ENCODE measurements at places on chromosomes 7 and 10.

- DNase-seq: no peak
Observed at GRCh38 chr7:80726666-80727065, 88.2 kb downstream of the CD36 start.

GRCh38 chr10:86522510-86522855 lies 891 bp upstream of the WAPL start:
- no peak for DNase-seq

DNA sequence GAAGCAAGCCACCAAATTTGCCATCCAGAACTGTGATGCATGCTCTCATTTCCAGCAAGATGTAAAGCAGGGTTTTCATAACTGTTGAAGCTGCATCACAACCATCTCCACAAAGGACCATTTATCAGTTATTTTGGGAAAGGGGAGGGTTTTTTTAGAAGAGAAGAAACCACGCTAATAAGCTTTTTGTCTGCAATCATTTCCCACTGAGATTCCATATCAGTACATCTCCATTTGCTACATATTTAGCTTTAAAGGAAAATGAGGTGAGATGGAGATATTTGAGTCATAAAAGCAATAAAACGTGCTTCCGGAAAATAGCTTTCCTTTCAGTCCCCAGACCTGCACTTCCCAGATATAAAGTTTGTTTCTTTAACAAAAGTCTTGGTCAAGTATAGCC lies 258.2 kb downstream of the FRMD4A start:
- DNase-seq: no peak

GRCh38 chr7:31171216-31171785 lies 119.2 kb downstream of the ADCYAP1R1 start:
- no peak for DNase-seq

DNA sequence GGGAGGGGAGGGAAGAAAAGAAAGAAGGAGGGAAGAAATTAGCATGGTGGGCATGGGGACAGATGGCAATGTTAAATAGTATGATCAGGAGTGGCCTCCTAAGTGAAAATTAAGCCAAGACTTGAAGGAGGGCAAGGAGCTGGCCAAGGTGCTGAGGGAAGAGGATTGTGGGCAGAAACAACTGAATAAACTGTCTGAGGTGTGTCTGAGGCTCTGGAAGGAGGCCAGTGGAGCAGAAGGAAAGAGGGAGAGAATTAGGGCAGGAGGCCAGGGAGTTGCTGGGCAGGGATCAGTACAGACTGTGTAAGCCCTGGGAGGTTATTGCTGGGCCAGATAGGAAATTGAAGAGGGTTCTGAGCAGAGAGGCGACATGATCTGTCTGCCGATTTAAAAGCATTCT lies 40.6 kb upstream of the VKORC1L1 start:
- DNase-seq: no peak

DNA sequence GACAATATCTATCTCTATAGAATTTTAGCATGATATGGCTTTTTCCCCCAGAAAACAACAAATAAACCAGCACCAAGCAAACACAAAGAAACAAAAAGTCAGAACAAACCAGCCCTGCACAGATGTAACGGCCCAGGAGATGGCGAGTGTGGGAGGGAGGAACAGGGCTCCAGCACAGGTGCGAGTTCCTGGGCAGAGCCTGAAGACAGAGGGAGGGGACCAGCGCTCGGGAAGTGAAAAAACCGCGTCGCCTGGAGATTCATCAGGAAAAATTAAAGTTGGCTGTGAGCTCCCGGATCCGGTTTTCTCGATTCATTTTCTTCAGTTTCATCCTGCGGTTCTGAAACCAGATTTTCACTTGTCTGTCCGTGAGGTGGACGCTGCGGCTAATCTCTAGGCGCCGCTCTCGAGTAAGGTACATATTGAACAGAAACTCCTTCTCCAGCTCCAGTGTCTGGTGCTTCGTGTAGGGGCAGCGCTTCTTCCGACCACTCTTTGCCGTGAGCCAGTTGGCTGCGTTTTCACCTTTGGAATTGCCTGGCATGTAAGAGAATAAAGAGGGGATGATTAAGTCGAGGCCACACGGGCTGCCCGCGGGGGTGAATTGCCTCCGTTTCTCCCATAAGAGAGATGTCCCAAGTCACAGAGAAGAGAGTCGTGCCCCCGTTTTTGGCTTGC lies 2.3 kb downstream of the HOXA10 start:
- no peak for DNase-seq

DNA sequence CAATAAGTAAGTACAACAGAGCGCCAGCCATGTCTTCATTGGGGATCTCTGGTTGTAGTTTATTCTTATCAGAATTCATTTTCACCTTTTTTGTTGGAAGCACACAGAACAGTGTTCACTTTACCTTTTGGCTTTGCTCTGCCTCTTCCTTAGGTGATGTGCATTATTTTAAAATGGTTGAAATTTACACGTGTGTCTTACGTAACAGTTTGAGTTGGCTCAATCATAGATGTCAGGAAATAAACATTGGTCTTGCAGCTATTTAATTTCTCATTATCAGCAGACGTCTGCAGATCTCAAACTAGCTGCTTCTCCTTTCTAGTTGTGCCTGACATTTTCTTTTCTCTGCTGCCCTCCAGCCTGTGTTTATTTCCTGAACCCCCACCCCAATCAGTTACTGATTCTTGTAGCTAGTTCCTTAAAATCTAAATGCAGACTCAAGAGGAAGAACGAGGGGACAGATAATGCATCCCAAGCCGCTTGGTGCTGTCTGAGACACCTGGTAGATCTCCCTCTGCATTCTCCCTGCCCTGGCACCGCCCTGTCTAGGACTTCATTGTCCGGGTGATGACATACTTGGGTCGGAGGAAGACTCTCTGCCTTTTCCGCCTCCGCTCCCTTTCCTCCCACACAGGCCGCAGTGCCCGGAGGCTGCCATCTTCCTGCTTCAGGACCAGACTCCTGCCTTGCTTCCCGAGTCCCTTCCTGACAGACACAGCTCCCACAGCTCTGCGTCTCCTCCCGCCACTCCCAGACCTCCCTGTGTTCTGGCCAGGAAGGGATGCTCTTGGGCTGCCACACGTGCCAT lies 108.2 kb downstream of the ANKRD61 start:
- no peak for DNase-seq

DNA sequence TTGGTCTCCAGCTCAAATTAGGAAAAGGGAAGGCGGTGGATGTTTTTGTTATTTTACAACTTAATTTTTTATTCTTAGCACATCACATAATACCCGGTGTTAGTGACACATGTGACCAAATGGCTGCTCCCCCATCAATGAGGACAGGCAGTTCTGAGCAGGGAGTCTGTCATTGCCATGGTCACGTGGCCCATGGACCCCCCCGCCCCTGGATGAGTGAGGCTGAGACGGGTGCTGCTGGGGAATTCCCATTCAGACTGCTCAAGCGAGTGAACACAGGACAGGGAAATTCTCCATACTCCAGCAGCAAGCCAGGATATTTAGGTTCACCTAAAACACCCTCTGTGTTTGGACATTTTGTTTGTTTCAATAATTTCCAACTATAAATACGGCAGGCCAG lies 34.7 kb upstream of the SLC35B4 start:
- no peak for DNase-seq

DNA sequence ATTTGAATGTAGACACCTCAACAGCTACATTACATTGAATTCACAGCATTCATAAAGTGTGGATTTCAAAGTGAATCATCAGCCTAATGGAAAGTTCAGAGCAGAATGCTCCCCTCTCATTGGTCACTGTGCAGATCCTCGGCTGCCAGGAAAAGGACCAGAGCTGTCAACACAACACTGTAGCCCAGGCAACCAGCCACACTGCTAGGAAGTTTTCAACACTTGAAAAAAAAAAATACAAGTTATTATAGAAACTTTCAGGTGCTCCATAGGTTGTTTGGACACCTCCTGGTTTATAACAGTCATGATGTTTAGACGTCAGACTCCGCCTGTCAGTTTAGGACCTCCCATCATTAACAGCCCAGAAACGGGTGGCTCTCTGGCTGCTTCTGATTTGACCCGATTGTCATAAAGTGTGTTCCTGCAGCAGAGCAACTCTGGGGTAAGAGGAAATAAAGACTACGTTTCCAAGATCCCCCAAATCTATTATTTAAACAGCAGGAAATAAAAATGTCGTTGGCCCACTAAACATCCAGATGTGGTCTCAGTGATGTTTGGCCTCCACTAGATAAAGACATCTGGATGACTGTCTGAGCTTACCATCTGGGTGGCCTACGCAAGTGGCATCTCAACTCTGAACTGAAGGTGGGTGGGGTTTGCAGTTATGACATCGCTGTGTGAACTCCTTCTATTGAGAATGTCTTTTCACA lies 117.4 kb downstream of the CABCOCO1 start:
- DNase-seq: no peak

GRCh38 chr10:17562614-17563013 lies 54.6 kb downstream of the HACD1 start:
- DNase-seq: no peak

Measured in NCI-H2107 (cell line).